Eye (tissue), 1 donor: ENCODE measurements at places on chromosomes 4 and X.
A peak's percentile ranks its signal among the peaks of the same experiment; 100 is the strongest.

- DNase-seq, result no peak
Observed at GRCh38 chr4:126341927-126342326, 1027.2 kb downstream of the FAT4 start.

- DNase-seq, result peak; percentile 19
Observed at GRCh38 chr4:83947830-83948193, 411.9 kb downstream of the GPAT3 start.

DNA sequence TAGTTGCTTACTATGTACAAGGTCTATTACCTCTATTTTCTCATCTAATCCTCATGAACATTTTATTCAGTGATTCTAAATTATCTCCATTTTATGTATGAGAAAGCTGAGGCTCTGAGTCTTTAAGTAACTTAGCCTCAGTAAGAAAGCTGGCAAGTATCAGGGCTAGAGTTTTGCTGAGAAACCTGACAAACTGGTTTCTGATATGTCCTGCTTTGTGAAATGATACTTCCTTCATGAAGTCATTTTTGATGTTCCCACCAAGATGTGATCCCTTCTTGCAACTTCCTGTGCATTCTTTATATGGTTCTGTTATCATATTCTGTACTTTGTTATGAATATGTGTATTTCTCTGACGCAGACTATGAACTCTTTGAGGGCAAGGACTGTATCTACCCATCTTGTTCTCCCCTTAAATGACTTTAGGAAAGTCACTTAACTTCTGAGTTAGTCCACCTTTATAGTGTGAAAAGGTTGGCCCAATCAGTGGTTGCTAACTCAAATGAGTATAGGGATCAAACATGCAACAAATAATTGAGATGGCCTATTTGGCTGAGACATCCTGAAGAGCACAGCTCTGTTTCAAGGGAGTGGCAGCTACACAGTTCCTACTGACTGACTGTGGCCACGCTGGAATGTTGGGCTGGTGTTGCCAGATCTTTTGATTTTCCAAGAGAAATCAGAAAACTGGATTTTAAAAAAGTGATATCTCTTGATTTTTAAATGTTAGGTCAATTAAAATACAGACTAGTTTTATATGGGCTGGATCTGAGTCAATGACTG, 127.9 kb upstream of the AMOT start:
- DNase-seq, result no peak

GRCh38 chrX:109389917-109390316, 92.0 kb downstream of the GUCY2F start:
- DNase-seq, result no peak

DNA sequence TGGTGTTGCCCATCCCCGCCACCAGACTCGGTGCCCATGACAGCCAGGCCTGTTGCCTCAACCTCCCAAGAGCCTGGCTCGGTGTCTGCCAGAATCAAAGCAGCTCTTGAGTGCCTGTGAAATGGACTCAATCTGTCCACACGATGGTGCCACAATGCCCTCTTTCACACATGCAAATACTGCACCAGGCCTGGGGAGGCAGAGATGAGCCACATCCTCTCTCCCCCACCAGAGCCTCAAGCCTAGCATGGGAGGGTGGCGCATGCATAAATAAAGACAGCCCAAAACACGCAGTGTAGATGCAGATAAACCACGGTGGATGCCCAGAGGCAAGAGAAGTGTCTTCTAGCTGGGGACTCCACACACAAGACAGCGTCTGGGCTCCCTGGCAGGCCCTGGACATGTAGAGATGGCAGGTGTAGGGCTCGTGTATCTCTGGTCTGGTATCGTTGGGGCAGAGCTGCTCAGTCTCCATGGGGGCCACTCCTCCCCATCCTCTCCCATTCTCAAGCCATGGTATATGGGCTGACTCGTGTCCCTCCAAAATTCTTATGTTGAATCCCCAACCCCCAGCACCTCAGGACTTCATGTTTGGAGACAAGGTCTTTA, 65.6 kb downstream of the JAKMIP1 start:
- DNase-seq, result no peak

GRCh38 chr4:87363552-87363951, 27.4 kb downstream of the HSD17B11 start:
- no peak for DNase-seq

DNA sequence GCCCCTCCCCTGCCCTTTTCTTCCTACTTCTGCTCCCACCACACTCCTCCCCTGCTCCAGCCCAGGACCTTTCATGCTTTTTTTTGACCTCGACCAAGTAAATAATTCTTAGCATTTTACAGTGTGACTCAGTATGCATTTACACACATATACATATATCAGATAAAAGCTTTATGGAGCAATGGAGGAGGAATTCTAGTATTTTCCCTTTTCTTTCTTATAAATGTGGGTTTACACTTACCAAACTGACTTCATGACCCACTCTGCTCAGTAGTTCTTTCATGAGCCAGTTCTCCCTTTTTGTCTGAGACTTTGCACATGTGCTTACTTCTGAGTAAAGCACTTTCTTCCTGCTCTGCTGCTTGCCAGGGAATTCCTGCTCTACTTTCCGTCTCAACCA, 111.8 kb upstream of the H2AZ1 start:
- DNase-seq, result no peak

DNA sequence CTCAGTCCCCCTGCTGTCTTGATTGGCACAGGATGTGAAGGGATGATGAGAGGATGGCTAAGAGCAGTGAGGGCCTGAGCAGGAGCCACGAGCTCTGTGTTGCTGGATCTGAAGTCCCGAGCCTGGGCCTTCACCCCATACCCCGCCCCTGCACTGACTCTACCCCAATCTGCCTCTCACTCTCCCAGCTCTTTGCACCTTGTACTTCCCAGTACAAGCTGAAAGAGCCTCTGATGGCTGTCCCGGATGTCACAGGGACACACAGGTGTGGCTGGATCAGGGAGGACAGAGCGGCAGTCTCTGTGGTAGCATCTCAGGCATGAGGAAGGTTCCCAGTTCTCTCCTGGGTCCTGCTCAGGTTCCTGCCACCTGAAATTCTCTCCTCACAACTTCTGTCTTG, 103.6 kb downstream of the CHIC2 start:
- no peak for DNase-seq

DNA sequence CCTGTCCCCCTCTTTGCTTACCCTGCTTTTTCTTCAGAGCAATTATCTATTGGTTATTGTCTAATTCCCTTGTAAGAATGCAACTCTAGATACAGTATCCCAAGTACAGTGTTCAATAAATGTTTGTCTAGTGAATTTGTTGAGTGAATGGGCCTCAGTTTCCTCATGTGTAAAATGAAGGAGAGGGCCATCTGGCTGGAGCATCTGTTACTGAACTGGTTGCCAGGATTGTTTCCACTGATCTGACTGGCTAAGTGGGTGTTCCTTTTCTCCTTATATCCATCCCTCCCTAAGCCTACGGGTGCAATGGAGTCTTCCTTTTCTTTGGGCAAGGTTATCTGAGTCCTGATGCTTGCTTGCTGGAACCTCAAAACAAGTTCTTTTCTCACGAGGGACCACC, 185.2 kb upstream of the RPS6KA3 start:
- DNase-seq, result no peak

GRCh38 chr4:112508356-112508755, 7.6 kb downstream of the NEUROG2 start:
- peak; percentile 79 for DNase-seq

DNA sequence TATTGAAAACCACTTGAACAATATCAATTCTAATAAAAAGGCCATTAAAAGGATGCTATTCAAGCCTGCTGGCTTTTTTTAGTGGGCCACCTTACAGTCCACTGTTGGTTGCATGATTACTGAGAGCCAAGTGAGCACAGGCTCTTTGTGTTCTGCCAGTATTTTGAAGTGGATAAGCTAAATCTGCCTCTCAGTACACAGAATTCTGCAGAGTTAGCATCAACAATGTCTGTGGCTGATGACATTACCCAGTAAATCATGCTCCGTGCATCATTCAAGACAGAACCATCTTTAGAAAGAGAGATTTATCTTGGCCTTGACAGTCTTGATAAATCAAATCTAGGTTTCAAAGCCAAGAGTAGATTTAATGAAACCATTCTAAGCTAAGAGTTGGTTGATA, 119.0 kb upstream of the GNPDA2 start:
- DNase-seq, result no peak

GRCh38 chr4:7464259-7464655, 29.5 kb upstream of the PSAPL1 start:
- no peak for DNase-seq

- DNase-seq, result no peak
Observed at GRCh38 chr4:30957706-30958105, 237.5 kb downstream of the PCDH7 start.

GRCh38 chrX:115591856-115592842, 31.2 kb downstream of the PLS3 start:
- DNase-seq, result no peak

- no peak for DNase-seq
Observed at GRCh38 chrX:2498781-2499302, 1.9 kb downstream of the DHRSX start.

- DNase-seq, result no peak
Observed at GRCh38 chrX:110081740-110082139, 78.8 kb downstream of the TMEM164 start.

GRCh38 chrX:137549851-137550664, 15.9 kb upstream of the ZIC3 start:
- peak; percentile 79 for DNase-seq

DNA sequence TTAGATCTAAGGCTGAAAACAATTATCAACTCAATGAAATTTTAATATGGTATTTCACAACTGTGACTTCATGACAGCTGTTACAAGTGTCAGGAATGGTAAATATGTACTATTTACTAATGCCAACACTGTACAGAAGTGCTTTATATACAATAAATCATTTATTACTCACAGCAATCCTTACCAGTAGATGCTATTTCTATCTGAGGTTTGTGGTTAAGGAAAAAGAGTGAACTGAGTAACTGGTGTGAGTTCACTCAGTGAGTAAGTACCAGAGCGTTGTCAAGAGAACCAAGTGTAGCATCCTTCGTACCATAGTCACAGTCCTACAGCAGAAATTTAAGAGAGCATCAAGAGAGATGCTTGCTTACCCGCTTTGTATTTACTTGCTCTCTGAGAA, 23.3 kb downstream of the MTHFD2L start:
- DNase-seq, result no peak

GRCh38 chrX:73785493-73785892, 222.5 kb downstream of the CHIC1 start:
- no peak for DNase-seq

DNA sequence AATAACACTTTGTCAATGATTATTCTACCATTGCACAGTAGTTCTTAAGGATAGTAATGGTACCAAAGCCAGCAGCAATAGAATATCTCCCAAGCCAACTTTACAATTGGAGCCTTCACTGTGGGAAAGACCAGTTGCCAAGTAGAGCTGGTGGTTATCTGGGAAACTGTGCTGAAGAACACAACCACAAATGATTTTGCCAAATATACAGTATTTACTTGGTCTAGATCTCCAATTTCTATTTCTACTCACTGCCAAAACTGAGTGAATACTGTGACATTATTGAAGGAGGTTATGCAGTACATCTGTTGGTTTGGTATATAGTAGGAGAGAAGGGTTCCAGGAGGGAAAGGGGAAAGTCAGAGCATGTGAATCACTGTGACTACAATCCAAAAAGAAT, 3.8 kb downstream of the TET2 start:
- no peak for DNase-seq

DNA sequence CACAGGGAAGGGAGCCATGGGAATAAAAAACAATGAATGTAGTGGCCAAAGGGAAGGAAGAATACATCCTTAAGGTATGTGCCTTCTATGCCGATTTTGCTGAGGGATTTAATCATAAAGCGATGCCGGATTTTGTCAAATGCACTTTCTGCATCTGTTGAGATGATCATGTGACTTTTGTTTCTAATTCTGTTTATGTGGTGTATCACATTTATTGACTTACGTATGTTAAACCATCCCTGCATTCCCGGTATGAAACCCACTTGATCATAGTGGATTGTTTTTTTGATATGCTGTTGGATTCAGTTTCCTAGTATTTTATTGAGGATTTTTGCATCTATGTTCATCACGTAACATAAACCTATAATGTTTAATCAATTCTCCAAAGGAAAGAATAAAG, 60.0 kb downstream of the SSX7 start:
- no peak for DNase-seq

DNA sequence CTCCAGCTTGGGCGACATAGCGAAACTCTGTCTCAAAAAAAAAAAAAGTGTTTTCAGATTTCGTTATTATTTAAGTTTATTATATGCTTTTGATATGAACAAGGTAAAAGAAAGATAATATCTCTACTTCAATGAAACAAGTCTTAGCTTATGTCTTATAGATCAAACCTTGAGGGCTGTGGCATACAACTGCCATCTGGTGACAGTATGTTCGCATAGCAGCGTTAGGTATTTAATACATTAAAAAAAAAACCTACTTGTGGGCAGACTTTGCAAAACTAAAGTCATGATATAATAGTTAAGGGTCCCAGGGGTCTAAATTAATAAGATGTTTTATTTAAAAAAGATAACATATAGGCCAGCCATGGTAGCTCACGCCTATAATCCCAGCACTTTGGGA, 161.2 kb upstream of the AMOT start:
- DNase-seq, result no peak

- no peak for DNase-seq
Observed at GRCh38 chrX:8679550-8679949, 52.4 kb downstream of the ANOS1 start.

DNA sequence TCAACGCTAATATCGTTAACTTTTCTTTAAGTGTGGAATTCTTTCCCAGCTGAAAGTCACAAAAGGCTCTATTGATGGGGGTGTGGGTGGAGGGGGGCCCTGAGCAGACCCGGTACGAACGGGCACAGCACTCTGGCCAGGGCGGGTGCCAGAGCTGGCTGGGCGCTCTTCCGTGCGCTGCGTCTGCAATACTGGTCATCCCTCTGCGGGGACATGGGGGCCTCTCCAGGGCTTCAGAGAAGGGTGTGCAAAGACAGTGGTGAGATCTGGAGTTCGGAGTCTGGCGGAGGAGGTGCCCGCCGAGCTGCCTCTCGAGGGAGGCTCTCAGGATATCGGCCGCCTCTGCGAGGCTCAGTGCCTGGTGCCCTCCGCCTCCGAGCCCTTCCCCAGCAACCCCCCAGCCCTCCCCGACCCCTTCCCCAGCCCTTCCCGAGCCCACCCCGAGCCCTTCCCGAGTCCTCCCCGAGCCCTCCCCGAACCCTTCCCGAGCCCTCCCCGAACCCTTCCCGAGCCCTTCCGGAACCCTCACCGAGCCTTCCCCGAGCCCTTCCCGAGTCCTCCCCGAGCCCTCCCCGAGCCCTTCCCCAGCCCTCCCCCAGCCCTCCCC, 34.3 kb downstream of the FGFRL1 start:
- DNase-seq, result no peak
